ENCODE measurements at places on chromosomes 5 and 9.
A peak's percentile ranks its signal among the peaks of the same experiment; 100 is the strongest.

DNA sequence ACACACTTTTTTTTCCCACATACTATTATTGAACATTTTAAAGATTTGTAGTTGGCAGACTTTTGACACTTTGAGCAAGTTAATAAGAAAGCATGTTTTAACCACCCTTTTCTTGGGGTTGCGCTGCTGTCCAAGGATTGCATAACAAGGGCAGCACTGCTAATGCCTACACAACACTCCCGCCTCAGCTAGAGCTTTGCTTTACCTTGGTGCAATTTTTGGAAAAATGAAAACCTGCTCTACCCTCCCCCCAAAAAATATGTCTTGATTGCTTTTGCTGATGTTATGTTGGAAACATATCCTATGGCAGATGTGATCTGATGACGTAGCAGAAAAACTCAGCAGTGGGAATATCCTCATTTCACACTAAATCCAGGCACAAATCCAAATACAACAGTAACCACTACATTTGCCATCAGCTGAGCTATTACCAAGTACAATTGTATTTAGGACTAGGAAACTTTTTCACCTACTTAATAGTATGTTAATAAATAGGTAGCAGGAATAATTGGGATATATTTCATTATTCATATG, 51.5 kb downstream of the UBE2R2 start:
- DNase-seq: no peak

DNA sequence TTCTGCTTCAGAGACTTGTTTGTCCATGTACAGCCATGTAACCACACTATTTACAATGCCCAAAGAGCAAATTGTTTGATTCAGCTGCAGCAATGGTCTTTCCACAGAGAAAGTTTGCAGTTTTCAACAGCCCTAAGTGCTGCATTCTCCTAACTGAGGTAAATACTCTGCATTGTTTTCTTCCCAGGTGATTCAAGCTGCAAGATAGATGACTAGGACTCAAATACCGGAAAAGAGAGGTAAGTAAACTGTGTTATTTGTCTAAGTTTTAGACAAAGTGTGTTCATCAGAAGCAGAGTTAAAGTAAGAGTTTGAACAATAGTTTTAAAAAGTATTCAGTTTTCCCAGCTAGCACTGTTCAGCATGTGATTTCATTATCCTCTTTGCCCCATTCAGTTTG, 1046.7 kb upstream of the C9orf72 start:
- no peak for DNase-seq

DNA sequence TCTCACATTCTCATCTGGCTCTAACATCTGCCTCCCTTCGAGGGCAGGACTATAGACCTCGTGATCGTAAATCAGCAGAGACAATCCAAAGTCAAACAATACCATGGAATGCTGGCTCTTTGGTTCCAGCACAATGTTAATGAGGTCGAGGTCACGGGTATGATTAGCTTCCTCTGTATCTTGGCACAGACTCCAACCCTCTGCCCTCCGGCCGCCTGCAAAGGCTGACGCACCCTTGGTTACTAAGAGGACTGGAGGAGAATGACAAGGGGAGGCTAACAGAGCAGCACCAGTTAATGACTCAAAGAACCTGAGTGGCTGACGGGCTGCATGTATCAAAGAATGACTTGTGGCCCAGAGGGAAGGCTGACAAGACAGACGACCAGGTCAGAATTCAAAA, 10.1 kb downstream of the LHFPL2 start:
- peak; percentile 95 for DNase-seq

DNA sequence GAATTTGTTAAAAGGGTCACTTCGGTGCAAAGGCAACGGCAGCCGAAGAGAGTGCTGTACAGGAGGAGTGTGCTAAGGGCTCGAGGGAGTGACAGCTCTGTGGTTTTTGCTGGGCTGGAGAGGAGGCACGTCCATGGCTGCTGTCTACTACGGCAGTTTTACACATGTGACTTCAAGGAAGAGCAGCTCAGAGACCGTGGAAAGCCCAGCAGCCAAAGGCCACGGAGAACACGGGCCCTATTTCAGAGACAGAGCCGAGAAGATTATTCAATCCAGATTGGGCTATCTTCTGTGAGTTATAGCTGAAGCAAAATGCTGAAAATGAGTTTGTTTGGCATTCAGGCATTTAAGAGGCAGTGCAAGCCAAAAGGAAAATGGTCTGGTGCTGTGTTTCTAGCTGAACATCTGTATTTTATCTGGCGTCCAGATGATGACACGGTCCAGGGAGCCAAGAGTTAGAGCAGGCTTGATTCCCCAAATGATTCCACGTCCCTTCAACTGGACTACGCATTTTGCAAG, 96.4 kb downstream of the RFK start:
- DNase-seq: no peak

- no peak for DNase-seq
These were observed 108.7 kb downstream of the LHX2 start for GRCh38 chr9:124120272-124120671.

DNA sequence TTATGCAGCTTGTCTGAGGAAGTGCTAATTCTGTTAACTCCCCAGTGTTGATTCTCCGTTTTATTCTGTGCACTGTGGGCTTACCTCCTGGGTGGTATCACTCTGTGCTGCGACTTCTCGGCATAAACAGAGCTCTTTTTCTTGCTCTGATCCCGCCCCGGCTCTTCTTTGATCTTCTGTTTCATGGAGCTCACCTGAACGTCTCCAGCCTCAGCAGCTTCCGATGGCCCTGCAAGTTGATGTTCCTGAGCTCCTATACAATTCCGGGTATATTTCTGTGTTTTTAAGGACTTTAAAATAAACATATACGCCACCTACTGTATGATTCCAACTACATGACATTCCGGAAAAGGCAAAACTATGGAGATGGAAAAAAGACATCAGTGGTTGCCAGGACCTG, 110.8 kb downstream of the TENT4A start:
- peak; percentile 25 for DNase-seq

DNA sequence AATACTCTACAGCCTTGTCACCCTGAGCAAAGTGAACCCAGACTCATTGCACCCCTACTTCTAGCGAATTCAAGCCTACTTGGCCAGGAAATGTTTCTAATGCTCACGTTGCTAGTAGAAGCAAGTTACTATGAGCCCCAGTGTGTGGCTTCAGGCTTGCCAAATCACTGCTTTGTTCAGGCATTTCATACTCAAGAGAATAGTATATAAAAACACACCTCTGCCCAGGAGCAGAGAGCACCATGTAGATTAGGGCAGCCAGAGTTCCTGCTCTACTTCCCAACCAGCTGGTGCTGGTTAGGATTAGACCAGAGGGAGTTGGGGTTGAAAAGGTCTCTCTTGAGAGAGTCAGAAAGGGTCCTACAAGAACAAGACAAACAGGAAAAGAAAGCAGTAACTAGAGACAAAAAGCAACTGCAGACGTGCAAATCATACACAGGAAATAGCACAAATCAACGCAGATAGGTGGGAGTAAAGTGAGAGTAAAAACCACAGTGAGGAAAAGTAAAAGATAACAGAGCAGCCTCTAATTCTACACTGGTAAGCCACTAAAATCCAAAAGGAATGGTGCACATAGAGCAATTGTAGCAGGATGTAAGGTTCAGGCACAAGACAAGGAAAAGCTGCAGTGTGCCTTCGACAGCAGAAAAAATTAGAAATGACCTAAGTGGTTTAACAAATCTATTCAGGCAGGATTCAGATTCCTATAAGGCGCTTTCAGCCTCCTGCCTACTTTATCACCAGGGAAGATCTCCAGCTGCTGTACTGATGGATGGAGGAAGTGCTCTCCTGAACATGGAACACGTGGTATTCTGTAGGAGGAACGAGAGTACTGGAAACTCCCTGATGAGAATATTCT, 49.6 kb upstream of the KIF2A start:
- no peak for DNase-seq

DNA sequence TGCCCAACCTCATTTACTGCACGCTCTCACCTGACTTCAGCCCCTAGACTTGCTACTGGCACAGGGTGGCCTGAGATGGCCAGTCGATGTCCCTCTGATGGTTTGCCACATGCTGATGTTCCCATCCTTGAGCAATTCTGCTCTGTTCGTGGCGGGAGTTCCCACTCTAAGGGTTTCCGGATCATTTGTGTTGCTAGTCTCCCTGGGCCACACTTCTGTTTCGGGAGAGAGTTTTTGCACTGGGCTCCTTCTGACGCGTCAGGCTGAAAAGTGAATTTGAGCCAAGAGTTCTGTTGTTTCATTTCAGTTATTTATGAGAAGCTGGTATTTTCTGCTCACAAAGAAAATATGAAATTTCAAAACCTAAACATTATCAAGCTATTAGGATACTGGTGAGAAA, 597.7 kb downstream of the BNC2 start:
- no peak for DNase-seq

DNA sequence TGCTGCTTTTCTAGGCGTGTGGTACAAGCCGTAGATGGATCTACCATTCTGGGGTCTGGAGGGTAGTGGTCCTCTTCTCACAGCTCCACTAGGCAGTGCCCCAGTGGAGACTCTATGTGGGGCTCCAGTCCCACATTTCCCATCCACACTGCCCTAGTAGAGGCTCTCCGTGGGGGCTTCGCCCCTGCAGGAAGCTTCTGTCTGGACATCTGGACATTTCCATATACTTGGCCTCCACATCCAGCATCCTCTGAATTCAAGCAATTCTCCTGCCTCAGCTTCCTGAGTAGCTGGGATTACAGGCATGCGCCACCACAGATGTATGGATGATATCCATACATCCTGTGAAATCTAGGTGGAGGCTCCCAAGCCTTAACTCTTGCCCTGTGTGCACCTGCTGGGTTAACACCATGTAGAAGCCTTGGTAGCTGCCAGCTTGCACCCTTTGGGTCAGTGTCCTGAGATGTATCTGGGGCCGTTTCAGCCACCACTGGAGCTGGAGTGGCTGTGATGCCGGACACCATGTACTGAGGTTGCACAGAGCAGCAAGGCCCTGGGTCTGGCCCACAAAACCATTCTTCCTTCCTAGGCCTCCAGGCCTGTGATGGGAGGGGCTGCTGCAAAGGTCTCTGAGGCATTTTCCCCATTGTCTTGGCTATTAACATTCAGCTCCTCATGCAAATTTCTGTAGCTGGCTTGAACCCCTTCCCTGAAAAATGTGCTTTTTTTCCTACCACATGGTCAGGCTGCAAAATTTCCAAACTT, 84.0 kb downstream of the EHMT1 start:
- DNase-seq: no peak

GRCh38 chr9:121115466-121115865, 40.7 kb downstream of the CNTRL start:
- no peak for DNase-seq

GRCh38 chr5:148559461-148559860, 94.9 kb downstream of the HTR4 start:
- DNase-seq: no peak

- DNase-seq: no peak
These were observed 84.5 kb downstream of the SLC1A1 start for GRCh38 chr9:4574657-4575243.

DNA sequence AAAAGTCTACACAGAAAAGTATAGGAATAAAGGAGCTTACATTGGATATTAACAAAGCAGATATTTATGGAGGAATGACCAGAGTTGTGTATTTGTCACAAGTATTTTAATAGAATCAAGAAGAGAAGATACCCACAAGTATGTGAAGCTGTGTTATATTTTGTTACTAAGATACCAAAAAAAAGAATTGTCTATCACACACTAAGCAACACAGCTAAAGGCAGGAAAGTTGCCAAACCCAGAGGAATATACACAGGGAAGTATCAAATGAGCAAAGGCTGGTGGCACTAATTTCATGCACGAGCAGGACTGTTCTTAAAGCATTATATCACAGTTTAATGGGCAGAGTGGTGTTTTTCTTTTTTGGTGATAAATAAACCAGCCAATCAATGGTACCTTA, 30.9 kb upstream of the RAI14 start:
- DNase-seq: no peak

DNA sequence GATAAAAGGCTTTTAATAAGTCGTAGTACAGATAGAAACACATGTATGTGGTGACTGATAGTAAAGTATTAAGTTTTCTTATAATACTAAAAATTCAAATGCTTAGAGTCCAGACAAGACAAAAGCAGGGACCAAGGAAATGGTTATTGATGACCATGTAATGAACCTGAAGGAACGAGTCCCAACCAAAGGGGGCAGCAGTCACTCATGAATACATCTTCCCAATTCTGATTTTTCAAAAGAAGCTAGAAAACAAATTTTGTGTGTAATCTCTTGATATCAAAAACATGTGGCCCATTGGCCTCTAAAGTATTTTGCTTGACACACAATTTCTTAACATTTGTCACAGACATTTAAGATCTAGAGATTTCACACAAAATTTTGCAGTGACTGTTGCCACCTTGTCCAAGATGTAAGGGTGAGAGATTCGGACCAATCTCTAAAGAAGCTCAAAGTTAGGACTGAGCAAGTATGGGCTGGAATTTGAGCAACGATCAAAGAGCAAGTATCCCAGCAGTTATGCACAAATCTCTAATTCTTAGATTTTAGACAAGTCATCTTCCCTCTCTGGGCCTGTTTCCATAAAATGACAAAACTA, 66.8 kb downstream of the ARL15 start:
- DNase-seq: peak; percentile 48

- DNase-seq: no peak
These were observed 1723.9 kb upstream of the CDH6 start for GRCh38 chr5:29469581-29469980.

DNA sequence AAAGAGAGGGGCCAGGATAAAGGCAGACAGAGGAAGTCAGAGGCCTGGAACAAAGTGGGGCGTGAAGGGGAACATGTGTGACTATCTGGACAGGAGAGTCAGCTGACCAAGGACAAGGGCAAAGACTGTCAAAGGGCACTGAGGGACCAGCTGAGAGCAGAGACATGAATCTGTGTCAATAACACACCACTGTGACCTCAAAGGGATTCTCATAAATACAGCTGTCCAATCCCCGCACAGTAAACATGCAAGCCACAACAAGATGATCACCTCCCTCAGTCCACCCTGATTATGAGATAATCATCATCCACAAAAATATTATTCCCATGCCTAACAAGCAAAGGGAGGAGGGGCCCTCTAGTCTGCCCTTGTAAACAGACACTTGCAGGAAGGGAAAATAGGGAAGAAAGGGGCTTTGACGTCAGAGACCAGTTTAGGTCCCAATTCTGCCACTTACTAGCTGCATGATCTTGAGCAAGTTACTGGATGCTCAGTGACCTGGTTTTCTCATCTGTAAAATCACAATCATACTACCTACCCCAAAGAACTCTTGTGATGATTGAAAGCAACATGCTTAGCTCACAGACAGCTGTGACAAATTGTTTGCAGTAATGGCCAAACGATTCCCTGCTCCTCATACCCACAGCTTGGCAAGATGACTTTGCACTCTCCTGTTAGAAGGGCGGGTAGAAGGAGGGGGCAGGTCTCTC, 41.8 kb downstream of the RAPGEF1 start:
- DNase-seq: no peak

DNA sequence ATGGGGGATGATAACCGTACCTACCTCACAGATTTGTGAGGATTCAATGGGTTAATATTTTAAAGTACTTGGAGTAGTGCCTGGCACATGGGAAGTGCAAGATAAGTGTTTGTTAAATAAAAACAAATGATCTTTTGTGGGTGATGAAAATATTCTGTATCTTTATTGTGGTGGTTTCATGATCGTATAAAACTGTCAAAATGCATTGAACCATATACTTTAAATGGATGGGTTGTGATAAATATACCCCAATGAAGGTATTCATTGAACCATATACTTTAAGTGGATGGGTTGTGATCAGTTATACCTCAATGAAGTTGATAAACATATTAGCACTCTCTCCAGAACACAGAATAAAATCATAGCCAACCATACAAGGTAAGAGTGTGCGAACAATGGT, 234.5 kb downstream of the CRB2 start:
- DNase-seq: no peak

All from PC-3 (cell line).